ENCODE measurements at places on chromosomes 2 and 18.

DNA sequence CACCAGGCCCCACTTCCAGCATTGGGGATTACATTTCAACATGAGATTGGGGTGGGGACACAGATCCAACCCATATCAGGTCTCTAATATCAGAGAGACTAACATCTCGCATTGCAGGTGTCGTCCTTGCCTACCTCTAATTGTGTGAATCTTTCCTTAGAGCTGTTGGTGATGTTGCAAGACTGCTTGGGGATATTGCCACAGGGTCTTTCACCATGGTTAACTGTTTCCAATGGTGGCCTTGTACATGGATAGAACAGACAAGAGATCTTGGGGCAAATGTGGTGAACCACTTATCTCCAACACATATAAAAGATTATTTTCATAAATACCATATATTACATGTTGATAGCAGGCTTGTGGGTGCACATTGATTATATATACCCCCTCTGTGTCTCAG is 270.3 kb upstream of the LINC00305 start:
- no peak for DNase-seq

- no peak for DNase-seq
Measured at GRCh38 chr2:217277646-217278398, 418.0 kb upstream of the TNP1 start.

- DNase-seq: no peak
Measured at GRCh38 chr18:39403121-39403520, 1837.5 kb upstream of the CELF4 start.

- DNase-seq: no peak
Measured at GRCh38 chr2:44944102-44944951, 2.8 kb downstream of the SIX3 start.

GRCh38 chr2:69798909-69799526 is 30.4 kb upstream of the GMCL1 start:
- no peak for DNase-seq

GRCh38 chr2:60779426-60779825 is 23.4 kb downstream of the PAPOLG start:
- DNase-seq: no peak

DNA sequence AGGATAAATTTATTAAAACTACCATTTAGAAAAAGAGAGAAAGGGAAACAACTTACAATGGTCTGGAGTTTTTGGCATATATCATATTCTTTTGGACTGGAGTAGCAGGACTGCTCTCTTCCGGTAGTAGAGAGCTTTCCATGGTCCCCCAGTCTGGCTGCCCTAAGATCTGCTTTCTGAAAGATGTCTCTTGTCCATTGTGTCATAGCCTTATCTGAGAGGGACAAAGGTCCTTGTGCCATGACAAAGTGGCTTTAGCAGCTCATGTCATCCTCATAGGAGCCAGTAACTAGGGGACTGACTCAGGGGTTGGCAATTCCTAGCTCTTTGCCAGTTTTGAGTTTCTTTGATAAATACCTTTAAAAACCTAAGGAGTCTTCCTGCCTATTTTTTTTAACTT is 505.5 kb upstream of the ZEB2 start:
- DNase-seq: no peak

- no peak for DNase-seq
Measured at GRCh38 chr2:9178110-9178903, 28.3 kb upstream of the ASAP2 start.

DNA sequence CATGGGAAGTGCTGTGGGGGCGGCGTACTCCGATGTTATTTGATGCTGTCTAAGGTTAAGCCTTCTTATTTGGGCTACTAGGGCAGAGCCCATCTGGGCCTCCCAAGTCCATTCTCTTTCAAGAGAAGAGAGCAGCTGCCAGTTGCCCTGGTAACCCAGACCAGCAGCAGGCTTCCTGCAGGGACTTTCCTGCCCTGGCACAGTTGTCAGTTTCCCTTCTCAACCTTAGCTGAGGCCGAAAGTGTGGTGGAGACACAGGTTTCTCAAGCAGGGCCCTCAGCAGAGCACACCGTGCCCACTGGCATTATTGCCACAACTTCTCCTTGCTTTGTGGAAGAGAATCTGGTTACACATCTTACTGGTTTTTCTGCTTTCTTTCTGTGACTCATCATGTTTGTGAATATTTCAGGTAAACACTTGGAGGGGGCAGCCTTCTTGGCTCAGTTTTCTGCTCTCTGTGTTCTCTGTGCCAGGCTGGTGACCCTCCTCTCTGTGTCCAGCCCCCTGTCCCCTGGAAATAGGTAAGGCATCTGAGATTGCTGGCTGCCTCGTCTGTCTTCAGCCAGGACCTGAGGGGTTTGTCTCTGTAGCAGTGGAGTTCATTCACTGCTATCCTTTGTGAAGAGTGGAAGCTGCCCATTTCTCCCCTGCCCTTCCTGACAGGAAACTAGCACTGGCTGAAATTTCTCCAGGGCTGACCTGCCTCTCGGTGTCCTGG is 111.0 kb downstream of the B3GNT2 start:
- DNase-seq: no peak

DNA sequence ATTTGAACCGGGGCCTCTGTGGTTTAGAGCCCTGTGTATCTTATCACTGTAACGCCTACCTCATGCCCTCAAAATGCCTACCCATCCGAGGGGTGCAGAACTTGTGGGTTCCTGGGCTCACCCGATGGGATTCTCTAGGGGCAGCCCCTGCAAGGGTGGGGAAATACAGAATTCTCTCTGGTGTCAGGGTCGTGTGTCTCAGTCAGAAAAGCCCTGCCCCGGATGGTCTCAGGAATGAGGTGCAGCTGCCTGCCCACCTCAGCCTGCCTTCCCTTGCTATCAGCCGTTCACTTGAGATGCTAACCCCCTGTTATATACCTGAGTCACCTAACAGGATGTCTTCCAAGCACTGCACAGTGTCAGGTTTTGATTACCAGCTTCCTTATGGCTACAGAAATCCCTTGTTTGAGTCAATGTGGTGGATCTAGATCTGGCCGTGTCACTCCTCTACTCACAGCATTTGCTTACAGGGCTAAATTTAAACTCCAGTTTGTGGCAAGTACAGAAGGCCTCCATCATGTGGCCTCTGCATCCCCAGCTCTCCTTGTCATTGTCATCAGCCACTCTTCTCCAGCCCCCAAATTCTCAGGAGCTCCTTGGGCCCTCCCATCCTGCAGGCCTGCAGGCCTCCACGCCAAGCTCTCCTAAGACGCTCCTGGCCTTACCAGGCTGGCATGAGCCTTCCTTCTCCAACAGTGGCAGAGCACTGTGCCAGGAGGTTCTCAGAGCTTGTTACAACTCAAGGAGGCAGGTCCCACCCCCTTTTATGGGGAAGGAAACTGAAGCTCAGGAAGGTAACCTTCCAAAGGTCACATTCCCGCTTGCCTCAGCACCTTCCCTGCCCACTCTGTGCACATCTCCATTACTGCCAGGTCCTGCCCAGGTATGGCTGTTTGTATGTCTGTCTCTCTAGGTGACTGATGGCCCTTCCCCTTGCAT is 14.3 kb upstream of the MAP3K2 start:
- no peak for DNase-seq

- DNase-seq: no peak
Measured at GRCh38 chr18:55763805-55764204, 175.8 kb upstream of the TCF4 start.
